Fibroblast of skin of abdomen (primary cell): ENCODE measurements at places on chromosomes 13 and 19.

GRCh38 chr19:13118424-13119193, 545 bp downstream of the NACC1 start:
- DNase-seq = peak; percentile 40

GRCh38 chr19:4676955-4677731, 7.0 kb upstream of the MYDGF start:
- DNase-seq = peak; percentile 24

- no peak for DNase-seq
Measured at GRCh38 chr19:46533078-46533620, 37.5 kb upstream of the PNMA8B start.

- DNase-seq = no peak
Measured at GRCh38 chr19:2706251-2706650, 3.8 kb upstream of the GNG7 start.
